EL (cell line): ENCODE measurements at places on chromosomes 7 and 10.

GRCh38 chr7:39394105-39394680, 172.0 kb upstream of the YAE1 start:
- no peak for DNase-seq

GRCh38 chr7:94595717-94596116, 60.2 kb downstream of the SGCE start:
- DNase-seq = no peak

DNA sequence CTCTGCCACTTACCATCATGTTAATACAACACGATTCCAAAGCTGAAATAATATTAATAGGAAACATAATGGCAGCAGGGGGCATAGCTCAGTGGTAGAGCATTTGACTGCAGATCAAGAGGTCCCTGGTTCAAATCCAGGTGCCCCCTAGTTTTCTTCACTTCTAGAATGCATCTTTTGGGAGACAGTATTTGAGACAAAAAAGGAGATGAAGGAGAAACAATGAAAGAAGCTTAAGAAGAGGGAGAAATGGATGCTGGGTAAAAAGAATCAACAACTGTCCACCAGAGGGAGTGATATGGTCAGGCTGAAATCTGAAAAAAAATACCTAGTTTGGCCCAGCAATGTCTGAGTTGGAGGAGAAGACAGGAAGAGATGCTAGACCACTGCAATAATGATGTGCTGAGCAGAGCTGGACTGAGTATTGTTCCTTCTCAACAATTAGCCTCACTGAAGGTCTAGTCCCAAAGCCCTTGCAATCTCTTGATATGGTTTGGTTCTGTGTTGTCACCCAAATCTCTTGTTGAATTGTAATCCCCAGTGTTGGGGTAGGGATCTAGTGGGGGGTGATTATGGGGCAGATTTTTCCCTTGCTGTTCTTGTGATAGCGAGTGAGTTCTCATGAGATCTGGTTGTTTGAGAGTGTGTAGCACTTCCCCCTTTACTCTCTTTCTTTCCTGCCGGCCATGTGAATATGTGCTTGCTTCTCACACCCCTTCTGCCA, 48.3 kb downstream of the ZNF783 start:
- peak; percentile 80 for DNase-seq

- no peak for DNase-seq
These were observed 289.3 kb downstream of the CELF2 start for GRCh38 chr10:11307004-11307403.

DNA sequence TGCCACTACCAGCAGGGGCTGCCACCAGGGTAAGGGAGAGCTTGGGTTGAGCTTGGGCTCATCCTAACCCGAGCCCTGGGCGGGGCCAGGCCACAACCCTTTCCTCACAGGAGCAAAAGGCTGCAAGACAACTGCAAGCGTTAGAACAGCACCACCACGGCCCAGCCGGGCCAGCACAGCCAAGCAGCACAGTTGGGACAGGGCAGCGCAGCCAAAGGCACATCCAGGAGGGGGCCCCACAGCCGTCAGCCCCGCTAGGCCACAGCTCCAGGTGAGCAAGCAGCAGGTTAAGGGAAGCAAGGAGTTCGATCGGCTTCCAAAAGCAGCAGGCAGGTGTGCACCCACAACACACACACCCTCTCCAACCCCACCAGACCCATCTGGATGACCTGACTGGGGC, 7.0 kb upstream of the NDST2 start:
- DNase-seq = no peak

DNA sequence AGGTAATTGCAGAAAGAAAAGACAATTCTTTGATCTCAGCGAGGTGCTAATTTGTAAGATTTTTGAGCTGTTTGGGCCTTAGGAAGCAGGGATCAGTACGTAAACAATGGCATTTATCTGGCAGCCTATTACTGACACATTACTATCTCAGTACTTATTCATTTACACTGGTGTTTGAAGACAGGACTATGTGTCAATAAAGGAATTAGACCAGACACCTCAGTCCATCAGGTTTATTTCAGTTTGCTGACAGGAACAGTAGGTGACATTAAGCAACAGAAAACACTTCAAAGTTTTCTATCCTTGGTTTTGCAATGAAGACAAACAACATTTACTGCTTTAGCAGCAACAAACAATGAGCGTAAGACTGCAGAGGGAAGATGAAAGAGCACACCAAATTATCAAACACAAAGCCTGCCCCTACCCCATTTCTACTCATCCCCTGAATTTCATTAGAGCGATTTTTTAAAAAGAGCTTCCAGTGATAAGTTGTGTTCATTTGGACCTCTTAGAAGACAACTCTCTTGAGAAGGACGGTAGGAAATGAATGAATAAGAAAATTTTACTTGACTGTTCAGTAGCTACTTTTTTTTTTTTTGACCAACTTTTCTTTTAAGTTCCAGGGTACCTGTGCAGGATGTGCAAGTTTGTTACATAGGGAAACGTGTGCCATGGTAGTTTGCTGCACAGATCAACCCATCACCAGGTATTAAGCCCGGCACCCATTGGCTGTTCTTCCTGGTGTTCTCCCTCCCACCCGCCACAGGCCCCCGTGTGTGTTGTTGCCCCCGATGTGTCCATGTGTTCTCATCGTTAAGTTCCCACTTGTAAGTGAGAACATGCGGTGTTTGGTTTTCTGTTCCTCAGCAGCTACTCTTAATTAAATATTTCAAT, 138.8 kb downstream of the DKK1 start:
- no peak for DNase-seq
